Suppressor macrophage treated with lipopolysaccharide for 1 hour (primary cell): ENCODE measurements at places on chromosomes 11 and 22.

DNA sequence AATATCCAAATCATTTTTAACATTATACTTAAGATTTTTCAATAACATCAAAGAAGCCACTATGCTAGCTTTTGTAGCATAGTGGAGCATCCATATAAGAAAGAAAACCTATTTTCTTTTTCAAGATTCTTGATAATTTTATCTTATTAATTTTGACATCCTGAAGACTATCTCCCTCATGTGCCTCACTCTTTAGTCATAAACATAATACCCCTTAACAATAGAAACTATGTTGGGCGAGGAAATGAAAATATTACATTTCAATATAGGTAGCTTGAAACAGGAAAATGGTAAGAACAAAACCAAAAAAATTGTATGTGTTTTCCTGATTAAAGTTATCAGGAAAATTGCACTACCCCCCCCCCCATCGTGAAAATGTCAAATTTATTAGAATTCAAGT, 40.1 kb downstream of the ELMOD1 start:
- no peak for DNase-seq

DNA sequence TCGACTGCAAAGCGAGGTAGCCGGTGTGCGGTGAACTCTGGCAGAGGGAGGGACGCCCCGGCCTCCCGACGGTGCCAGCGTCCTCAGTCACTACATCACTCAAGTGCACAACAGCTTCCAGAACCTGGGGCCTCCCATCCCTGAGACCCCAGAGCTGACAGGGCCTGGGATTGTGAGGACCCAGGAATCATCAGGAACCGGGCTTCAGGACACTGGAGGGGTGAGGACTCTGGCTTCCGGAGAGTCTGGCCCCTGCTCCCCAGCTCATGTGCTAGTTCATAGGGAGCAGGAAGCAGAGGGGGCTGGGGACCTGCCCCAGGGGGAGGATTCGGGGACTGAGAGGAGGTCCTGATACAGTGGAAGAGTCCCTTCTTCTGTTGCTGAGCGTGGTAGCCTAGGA, 4.6 kb downstream of the ART5 start:
- DNase-seq: no peak

- no peak for DNase-seq
Measured at GRCh38 chr11:8907116-8907515, 3.9 kb upstream of the AKIP1 start.

DNA sequence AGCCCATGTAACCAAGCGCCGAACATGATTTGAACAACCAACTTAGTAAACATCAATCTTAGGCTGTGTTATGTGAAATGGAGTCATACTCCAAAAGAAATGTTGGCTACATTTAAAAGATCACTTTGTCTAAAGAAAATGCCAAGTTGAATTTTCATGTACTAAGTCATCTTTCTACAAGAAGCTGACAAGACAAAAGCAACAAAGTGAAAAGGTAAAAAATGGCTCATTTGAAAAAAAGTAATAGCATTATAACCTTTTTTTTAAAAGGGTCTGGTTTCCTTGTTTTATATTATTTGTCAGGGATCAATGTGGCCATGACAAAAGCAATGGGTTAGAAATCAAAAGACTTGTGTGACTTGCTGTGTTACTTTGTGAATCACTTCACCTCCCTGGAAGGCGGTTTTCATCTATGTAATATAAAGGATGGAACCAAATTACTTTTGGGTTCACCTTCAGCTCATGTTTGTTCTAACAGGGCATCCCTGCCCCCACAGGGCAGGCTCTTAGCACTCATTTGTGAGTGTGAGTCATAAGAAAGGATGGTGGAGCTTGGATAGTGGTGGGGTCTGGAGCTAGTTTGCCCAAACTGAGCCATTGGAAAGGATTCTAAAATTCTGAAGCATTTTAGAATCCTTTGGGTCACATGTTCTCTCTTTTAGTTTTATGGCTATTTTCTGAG, 131.9 kb upstream of the MTMR2 start:
- peak; percentile 11 for DNase-seq

DNA sequence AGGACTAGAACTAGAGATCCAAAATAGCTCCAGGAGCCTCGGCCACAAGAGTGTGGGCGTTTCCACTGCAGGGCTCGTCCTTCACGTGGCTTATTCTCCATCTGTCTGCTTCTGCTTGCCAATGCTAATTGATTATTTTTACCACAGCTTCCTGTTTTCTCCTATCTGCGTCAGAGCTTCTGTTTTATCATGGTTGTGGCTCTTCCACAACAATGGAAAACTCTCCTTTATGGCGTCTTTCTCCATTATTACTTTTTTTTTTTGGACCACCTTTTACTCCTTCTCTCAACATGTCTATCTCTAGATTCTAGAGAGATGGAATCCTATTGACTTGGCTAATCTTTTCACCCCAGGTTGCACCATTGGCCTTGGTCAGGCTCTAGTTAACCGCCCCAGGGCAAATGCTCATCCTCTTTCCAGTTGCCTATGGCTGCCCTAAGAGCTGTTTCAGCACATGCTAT, 25.9 kb downstream of the CAT start:
- DNase-seq: peak; percentile 35

GRCh38 chr11:47184711-47185304, 1.4 kb downstream of the PACSIN3 start:
- no peak for DNase-seq

GRCh38 chr22:28151151-28151816, 232.2 kb upstream of the PITPNB start:
- no peak for DNase-seq

DNA sequence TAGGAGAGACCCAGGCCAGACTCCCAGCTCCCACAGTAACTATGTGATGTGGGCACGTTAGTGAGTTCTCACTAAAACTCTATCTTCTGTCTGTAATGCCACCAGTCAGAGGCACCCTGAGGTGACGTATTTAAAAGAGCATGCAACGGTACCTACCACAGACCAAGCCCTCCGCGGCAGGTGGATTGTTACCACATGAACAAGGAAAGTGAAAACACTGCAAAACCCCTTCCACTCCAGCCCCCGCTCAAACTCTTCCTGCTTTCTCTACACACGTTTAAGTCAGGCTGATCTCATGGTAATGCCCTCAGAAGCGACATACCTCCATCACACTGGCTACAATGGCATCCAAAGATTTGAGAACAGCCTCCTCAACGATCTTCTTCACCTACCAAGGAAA, 36.7 kb downstream of the SERPIND1 start:
- DNase-seq: no peak

DNA sequence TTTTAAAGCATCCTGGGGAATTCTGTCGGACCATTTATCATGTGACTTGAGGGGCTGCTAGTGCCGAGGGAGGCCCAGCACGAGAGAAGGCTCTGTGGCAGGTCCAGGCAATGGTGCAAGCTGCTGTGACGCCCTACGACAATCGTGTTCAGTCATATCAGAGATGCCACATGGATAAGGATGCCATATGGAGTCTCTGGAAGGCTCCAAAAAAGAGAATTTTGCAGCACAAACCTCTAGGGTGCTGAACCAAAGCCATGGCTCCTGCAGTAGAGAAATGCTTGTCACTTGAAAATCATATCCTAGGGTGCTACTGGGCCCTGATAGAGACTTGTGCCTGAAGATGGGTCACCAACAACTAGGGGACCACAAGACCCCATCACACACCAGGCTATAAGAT, 6.7 kb upstream of the CD6 start:
- DNase-seq: no peak

DNA sequence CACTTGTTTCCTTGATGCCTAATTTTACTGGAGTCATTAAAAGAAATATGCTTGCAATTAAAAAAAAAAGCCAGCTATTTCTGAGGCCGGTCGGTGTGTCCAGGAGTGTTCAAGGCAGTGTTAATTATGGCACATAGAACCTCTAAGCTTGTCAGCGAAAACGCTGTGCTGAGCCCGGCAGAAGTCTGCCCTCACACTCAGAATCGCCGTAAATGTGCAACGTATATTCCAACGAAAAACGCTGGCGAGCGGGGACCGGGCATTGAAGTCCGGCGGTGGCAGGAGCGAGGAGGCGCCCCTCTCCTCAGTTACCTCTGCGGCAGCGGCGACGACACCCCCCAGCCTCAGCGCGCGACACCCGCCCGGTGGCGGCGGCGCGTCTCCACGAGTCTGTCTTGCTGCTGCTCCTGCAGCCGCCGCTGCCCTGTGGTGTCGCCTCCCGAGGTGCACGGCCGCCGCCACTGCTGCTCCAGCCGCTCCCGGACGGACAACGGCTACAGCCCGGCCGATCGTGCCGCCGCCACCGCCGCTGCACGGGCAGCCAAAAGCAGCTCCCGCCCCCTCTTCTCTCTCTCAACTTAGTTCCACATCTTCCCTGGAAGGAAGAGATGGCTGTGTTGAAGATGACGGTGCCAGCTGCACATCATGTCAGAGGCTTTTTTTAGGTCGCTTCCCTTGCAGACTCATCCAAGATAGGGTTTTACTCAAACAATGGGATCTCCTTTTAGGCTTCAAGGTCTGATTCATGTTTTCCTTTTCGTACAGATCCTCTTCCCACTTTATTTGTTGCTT, 56.0 kb downstream of the JAM3 start:
- peak; percentile 15 for DNase-seq

DNA sequence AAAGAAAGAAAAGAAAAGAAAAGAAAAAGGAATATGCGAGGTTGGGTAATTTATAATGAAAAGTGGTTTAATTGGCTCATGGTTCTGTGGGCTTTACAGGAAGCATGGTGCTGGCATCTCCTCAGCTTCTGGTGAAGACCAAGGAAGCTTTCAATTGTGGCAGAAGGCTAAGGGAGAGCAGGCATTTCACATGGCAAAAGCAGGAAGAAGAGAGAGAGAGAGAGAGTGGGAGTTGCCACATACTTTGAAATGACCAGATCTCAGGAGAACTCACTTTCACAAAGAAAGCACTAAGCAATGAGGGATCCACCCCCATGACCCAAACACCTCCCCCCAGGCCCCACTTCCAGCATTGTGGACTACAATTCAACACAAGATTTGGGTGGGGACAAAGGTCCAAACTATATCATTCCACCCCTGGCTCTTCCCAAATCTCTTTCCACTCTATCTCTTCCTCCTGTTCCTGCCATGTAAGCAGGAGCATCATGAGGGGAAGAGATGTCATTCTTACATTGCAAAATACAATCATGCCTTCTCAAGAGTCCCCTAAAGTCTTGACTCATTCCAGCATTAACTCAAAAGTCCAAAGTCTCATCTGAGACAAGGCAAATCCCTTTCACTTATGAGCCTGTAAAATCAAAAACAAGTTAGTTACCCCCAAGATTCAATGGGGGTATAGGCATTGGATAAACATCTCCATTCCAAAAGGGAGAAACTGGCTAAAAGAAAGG, 38.9 kb downstream of the LINC01488 start:
- DNase-seq: no peak
